Stimulated activated CD4-positive, alpha-beta T cell treated with anti-CD3 and anti-CD28 coated beads, Interleukin-1b, Interleukin-23, amount 100 ng/mL, for 1 hour (primary cell): ENCODE measurements at places on chromosomes 5 and 9.

DNA sequence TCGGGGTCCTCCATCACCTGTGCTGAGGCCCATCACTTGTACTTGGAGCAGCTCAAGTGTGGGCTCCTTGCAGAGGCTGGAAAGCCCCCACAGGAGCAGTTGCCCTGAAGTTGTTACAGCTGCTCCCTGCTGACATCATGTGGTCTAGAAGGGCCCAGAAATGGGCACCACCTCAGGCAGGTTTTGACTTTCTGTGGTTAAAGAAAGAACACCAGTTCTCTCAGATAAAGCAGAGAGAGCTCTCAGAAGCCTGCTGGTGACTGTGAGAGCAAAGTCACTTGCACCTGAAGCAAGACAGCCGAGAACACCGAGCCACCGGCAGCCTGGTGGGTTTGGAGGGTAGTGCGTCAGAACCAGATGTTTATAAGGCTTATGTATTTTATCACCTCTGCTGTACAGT lies 70.4 kb downstream of the MVB12B start:
- no peak for DNase-seq

- no peak for DNase-seq
Observed at GRCh38 chr9:114792396-114792795, 13.4 kb downstream of the TNFSF15 start.

DNA sequence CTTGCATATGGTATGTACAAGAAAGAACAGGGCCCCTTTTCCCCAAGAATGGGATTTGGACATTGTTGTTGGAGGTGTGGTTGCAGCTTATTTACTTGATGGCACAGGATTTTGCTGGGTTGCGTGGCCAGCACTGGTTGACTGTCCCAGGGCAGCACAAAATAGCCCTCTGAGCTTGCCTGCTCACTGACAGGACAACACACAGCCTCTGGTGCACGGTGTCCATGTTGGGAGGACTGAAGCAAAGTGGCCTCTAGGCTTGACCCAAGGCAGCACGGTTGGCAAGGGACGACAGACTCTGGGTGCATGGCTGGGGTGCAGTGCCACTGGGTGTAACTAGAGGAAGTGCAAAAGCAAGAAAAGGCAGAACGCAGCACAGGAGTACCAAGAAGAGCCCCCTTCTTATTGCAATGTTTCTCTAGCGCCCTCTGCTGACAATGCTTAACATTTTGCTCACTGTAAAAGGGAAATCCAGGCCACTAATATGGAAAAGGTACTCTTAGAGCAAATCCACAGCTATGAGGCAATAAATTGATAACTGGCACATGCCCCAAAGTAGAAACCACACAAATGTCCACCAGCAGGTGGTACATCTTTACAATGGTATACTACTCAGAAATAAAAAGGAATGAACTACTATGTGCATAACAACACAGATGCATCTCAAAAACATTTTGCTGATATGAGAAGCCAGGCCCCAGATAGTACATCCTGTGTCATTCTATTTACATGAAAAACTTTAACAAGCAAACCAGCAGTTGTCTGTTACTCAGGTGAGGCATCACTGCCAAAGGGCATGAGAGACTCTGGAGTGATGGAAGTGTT lies 47.4 kb upstream of the BARX1 start:
- DNase-seq, result no peak

GRCh38 chr9:116070256-116070914 lies 83.2 kb upstream of the PAPPA start:
- DNase-seq, result no peak

DNA sequence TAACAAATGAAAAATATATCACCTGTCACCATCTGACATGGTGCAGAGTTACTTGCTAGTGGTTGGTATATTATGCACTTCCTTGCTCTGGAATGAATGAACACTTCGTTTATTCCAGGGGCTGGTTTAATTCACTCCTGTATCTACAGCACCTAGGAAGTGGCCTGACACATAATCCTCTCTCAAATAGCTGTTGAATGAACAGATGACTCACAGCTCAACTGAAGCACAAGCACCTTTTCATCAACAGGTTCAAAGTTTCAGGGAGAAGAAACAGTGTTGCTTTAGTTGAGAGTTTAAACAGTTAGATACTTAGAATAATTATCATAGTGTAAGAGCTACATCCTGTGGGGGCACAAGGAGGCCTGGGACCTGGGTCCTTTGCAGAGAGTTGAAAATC lies 135.0 kb upstream of the DAP start:
- DNase-seq, result no peak

GRCh38 chr5:57717555-57717954 lies 234.9 kb upstream of the ACTBL2 start:
- DNase-seq, result no peak

- DNase-seq, result no peak
Observed at GRCh38 chr5:168932400-168933189, 353.4 kb upstream of the PANK3 start.

DNA sequence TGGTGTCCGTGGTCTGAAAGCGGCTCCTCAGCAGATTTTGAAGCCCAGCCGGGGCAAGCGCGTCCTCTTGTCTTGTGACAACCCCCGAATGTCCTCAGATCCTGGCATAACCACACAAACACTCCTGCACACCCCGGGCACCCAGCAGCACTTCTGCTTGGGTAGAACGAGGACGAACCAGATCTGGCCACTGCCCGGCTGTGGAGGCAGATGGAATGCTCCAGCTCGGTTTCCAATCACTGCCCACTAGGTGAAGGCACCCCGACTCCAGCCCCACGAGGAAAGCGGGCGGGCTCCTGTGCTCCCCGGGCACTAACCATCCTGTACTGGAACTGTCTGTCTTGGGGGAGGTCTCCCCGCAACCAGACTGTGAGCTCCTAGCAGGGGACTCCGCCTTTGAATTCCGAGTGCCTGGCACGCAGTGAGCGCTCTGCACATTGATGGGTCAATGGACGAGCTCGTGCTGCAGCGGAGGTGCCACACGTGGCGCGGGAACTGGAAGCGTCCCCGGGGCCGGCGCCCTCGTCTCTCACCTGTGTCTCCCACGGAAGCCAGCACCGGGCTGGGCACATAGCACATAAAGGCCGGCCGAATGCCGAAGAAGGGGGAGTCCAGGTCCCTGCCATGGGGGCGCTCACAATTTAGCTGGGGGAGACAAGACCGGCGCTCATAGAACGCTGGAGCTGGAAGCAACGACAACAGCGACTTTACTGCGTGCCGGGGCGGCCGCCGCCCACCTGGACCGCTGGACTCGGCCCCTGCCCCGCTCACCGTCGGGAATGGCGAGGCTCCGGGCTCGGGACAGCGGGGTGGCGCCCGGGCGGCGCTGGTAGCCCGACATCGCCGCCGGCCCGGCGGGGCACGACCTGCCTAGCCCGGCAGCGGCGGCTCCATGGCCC lies 608 bp downstream of the ENTR1 start:
- DNase-seq, result no peak

- DNase-seq, result no peak
Observed at GRCh38 chr5:83473346-83474160, 2.0 kb downstream of the VCAN start.

DNA sequence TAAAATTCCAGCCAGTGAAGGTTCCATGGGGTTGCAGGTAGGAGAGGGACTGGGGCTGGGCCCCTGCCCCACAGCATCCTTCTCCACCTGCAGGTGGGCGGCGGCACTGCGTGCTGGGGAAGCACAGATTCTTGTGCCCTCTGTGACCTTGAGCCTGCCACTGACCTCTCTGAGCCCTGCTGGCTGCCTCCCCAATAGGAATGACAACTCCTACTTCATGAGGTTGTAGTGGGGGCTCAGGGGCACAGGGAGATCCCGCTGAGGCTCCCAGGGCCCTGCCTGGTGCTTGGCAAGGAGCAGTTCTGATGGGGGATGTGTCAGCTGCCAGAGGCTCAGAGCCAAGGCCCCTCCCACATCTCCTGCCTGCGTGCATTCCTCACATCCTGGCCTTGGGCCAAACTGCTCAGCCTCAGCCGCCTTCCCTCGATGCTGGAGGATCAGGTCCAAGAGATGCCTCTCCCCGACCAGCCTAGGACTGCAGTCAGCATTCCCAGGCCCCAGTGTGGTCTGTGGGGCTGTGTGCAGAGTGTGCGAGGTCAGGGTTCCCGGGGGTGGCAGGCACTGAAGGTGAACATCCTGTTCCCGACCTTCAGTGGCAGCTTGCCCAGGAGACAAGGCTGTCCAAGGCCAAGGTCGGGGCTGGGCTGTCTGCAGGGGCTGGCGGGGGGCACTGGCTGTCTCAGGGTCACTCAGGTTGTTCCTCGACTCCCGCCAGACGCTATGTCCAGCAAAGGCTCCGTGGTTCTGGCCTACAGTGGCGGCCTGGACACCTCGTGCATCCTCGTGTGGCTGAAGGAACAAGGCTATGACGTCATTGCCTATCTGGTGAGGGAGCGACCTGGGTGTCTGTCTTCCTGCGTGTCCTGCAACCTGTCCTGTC lies 7.0 kb downstream of the ASS1 start:
- no peak for DNase-seq

GRCh38 chr9:94212091-94212490 lies 47.0 kb upstream of the ZNF169 start:
- DNase-seq, result no peak

- no peak for DNase-seq
Observed at GRCh38 chr5:177308740-177309139, 3.0 kb downstream of the MXD3 start.

- no peak for DNase-seq
Observed at GRCh38 chr9:113910036-113910639, 34.0 kb downstream of the ZNF618 start.

- no peak for DNase-seq
Observed at GRCh38 chr5:176629853-176630680, at the start of the genes EIF4E1B and SNCB. TSS of gene EIF4E1B (plus strand) at chr5:176630675. CDS start at chr5:176642788, 12,113 bp downstream. TSS of gene SNCB (minus strand) at chr5:176630534. CDS start at chr5:176629654, 880 bp downstream.

GRCh38 chr5:119879446-119879845 lies 250.1 kb downstream of the FAM170A start:
- no peak for DNase-seq

- DNase-seq, result peak; percentile 35
Observed at GRCh38 chr5:139561655-139562451, 714 bp downstream of the UBE2D2 start.

DNA sequence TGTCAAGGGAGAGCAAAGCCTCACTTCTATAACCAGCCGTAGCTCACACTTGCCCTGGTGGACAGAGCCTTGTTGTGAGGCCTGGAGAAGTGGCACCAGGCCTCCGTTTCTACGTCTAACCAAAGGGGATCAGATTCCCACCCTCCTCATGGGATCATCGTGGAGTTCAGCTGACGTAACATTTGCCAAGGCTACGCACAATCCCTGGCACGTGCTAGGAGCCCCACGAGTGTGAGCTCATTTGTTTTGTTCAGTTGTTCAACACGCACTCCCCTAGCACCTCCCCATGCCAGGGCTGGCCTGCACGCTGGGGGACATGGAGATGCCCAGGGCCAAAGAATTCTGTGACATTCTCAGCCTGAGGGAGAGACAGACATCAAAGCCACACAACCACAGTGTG lies 23.1 kb downstream of the ADGRD2 start:
- no peak for DNase-seq

- no peak for DNase-seq
Observed at GRCh38 chr9:19176856-19177255, 49.6 kb upstream of the PLIN2 start.

DNA sequence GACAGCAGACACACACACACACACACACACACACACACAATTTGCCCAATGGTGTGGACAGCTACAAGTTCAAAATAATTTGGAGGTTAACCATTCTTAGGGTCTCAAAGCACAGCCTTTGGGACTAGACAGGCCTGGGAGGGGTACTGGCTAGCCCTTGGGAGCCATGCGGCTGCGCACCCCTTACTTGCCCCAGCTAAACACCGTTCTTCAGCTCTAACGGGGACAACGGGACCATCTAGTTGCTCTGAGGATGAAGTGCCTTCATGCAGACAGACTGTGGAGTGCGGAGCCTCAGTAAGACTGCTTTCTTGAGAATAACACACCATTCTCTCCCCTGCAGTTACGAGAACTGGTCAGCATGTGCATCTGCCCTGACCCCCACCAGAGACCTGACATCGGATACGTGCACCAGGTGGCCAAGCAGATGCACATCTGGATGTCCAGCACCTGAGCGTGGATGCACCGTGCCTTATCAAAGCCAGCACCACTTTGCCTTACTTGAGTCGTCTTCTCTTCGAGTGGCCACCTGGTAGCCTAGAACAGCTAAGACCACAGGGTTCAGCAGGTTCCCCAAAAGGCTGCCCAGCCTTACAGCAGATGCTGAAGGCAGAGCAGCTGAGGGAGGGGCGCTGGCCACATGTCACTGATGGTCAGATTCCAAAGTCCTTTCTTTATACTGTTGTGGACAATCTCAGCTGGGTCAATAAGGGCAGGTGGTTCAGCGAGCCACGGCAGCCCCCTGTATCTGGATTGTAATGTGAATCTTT lies 64.6 kb downstream of the PSMB7 start:
- DNase-seq, result no peak

DNA sequence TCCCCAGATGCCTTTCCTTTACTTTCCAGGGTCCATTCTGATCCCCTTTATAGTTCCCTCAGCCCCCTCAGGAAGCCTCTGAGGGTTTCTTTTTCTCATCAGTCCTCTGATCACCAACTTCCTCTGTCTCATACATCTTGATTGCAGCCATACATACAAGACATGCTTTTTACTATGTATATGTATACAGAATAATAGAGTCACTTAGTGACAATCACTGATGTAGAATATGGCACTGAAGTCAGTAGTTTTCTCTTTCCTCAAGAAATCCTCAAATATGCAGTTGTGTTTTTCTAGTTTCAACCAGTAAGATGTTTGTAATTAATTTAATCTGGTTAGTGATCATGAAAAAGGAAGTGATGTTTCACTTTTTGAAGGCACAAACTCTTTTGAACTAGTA lies 364.1 kb downstream of the MAN2A1 start:
- no peak for DNase-seq

DNA sequence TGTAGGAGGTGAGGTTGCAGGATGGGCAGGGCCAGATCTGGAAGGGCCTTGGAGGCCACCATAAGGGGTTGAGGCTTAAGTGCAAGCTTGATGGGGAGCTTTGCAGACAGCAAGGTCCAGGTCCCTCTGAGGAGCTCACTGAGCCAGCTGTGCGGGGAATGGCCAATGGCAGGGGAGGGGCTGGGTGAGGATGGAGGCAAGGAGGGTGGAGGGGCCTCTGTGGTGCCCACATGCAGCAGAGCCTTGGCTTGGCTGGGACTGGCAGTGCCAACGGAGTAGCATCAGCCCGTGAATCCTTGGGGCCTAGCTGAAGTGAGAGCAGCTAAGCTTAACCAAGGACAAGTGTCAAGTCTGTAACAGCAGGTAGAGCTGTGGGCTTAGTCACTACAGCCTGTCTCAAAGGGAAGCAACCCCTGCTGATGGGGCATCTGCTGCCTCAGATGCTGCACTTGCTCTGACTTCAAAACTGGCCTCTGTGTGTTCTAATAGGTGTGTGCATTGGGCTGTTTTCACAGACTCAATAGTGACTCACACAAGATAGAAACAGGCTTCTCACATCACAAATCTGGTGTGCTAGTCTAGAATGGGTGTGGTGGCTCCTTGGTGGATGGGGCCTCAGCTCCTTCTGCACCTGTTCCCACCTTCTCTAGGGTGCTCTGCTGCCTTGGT lies 16.3 kb downstream of the GALNT12 start:
- no peak for DNase-seq

DNA sequence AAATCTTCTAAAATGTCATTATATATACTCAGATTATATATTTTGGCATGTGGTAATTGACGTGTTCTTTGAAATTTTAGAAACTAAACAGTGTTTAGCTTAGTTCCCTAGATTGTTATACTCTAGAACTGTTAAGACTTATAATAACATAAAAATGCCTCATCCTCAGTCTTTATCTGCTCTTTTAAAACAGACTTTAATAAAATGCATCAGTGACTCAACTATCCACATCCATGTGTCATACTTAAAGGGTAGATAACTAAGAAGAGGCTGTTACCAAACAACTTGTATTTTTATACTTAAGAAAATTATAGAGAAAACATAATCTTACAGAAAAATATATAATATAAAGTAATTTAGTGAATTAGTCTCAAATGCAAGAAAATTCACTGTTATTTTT lies 15.2 kb downstream of the NFIL3 start:
- no peak for DNase-seq
